ENCODE measurements at places on chromosomes 16 and 17. TPM values are rescaled to one million over a fixed set of nuclear protein-coding genes. Genes with fewer than 3 reads are reported as not detected.

RAB37 gene
- 0.06 TPM for total RNA-seq

ITGAL gene
- total RNA-seq = not detected

NOS2 gene
- 0.20 TPM for total RNA-seq

BRD7 gene
- total RNA-seq = 25.1 TPM

PPP1R1B gene
- total RNA-seq = 113 TPM
